GM23248 (cell line): ENCODE measurements at places on chromosomes 6 and 20.
A peak's percentile ranks its signal among the peaks of the same experiment; 100 is the strongest.

GRCh38 chr6:2839195-2839981, 2.3 kb downstream of the SERPINB1 start:
- H3K36me3 ChIP-seq: peaks cover 17% of the 10 kb centered on the region
- DNase-seq: peak; percentile 61
- no peaks in the 10 kb centered on the region for H3K27me3 ChIP-seq

DNA sequence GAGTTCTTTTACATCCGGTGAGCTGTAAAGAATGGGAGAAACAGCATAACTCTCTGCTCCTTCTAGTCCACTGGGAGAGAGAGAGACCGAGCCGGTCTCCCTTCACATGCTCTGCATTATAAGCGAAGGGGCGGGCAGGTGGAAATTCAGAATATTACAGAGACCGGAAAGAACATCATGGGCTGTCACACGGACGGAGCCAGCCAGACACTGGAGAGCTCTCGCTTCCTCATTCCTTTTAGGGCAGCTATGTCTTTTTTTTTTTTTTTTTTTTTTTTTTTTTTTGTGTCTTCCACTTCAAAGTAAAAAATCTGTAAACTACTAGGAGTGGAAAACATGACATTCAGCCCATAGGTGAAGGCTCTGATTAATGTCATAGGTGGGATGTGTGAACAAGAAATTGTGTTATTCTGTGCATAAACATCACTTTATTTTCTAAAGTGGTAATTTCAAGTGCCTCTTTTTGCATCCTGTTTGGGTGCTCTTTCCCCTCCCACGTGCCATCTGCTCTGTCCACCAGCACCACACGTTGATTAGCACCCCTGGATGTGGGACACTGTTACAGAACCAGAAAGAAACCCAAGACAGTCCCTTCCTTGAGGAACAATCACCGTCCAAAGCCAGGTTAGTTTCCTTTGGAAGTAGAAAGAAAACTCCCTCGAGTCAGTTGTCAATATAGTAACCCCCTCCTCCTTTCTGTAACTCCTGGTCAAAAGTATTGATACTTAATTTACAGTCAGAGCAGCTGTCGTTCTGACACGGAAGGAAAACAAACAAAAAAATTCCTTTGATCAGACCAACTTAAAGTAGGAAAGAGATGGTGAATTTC, at the start of gene TAGAP:
TSS of gene TAGAP (minus strand) at position 93 of the 829 bp plus-strand sequence. CDS start 845 bp downstream, outside the sequence.
- peak; percentile 57 for DNase-seq
- no peaks in the 10 kb centered on the region for H3K36me3 ChIP-seq
- peaks cover 55% of the 10 kb centered on the region for H3K27me3 ChIP-seq
- no peak within 1 kb of the TSS for H3K4me3 ChIP-seq

DNA sequence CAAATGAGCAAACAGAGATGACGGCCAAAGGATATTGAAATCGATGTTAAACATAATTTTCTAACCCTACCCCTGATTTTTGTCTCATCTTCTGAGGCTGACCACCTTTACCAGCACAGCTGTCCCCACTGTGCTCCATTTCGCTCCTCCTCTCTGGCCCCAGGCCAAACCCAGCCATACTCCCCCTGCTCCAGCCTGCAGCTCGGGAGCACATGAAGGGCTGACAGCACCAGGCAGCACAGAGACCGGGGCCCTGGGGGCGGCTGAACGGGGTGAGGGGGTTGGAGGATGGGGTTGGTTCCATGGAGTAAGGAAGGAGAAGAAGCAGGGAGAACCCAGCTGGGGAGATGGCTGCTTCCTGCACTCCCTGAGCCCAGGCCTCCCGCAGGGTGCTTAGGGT, 3.2 kb upstream of the NCR2 start:
- H3K27ac ChIP-seq: no peak overlapping the region
- no peaks in the 10 kb centered on the region for H3K36me3 ChIP-seq
- no peak for DNase-seq
- H3K4me3 ChIP-seq: no peak overlapping the region

DNA sequence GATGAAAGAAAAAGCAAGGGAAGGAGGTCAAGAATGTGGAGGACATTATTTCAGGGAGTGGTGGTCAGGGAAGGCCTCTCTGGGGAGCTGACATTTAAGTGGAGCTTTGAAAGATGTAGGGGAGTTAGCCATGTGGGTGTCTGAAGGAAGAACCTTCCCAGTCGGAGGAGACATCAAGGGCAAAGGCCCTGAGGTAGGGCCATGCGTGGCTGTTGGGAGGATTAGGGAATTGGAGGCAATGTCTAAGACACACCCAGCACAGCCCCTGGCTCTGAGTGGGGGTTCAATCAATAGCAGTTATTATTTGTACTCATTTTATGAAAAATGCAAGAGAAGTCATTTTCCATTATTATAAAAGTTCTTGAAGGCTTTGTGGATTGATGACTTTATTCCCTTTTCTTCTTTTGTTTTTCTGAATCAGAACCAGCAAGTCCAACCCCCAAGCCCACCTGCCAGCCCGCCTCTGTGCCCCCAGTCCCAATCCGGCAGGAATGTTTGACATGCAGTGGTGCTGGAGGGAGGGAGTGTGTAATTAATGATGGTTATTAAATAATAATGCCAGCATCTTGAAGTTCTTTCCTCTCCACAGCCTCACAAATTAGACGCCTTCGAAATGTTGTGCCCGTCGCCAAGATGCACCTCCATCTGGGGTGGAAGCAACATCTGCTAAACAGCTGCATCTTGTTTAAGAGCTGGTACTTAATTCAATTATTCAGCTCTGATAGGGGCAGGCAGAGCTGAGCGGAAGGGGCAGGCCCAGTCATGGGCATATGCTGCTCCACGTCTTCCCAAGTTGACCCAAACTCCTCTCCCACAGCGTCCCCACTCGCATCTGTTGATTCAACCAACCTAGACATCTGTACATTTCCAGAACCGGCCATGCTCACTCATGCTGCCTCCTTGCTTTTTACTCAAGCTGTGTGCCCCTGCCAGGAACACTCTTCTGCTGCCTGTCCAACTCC, 81.3 kb upstream of the SIRPA start:
- H3K4me1 ChIP-seq: peaks cover 79% of the 10 kb centered on the region
- peak overlapping the region; percentile 91 for H3K27ac ChIP-seq
- DNase-seq: no peak
- no peaks in the 10 kb centered on the region for H3K27me3 ChIP-seq

- no peak overlapping the region for H3K27ac ChIP-seq
- H3K4me1 ChIP-seq: peaks cover 42% of the 10 kb centered on the region
- H3K27me3 ChIP-seq: no peaks in the 10 kb centered on the region
- H3K36me3 ChIP-seq: no peaks in the 10 kb centered on the region
- DNase-seq: no peak
- H3K4me3 ChIP-seq: no peak overlapping the region
Observed at GRCh38 chr20:45783656-45784294, 7.9 kb downstream of the WFDC3 start.

- H3K4me3 ChIP-seq: no peak overlapping the region
- no peak overlapping the region for H3K27ac ChIP-seq
- DNase-seq: no peak
- peaks cover 3% of the 10 kb centered on the region for H3K4me1 ChIP-seq
Observed at GRCh38 chr20:57317789-57318371, 11.7 kb upstream of the SPO11 start.

DNA sequence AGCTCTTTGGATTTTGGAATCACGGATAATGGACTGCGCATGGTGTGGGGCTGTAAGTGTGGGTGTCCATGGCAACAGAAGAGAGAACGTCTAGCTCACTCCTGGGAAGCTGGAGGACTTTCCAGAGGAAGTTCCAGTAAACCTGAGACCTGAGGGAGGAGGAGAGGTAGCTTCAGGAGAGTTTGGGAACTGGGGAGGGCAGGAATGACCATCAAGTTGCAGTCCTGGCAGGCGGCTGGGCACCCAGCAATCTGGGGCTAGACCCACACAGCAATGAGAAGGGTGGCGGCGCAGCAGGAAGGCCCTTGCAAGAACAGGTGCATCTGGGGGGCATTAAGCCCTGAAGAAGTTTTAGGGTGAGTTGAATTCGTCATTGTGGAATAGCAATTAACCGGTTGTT, 95.9 kb downstream of the FOXC1 start:
- H3K27me3 ChIP-seq: no peaks in the 10 kb centered on the region
- H3K4me1 ChIP-seq: peaks cover 25% of the 10 kb centered on the region
- DNase-seq: no peak
- H3K4me3 ChIP-seq: no peak overlapping the region
- no peak overlapping the region for H3K27ac ChIP-seq

- H3K4me1 ChIP-seq: no peaks in the 10 kb centered on the region
- DNase-seq: no peak
- no peak overlapping the region for H3K4me3 ChIP-seq
- no peaks in the 10 kb centered on the region for H3K27me3 ChIP-seq
- H3K36me3 ChIP-seq: no peaks in the 10 kb centered on the region
Observed at GRCh38 chr6:41563060-41563776, 17.0 kb downstream of the FOXP4 start.

DNA sequence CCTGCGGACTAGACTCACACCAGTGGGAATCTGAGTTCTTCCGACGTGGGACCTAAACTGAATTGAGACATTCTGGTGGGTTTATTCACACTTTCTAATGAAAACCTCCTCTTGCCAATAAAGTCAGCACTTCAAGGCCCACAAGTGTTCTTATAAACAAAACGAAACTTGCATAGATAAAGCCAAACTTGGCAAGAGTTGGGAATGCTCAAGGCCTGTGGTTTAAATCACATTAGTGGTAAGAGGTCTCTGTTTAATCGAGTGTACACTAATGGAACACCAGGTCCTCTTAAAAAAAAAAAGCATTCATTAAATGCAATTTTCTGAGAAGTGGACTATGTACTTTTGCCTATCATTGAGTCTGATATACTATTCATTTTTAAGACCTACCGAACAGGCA, 143.3 kb downstream of the SMOC2 start:
- H3K4me1 ChIP-seq: no peaks in the 10 kb centered on the region
- no peak for DNase-seq
- no peak overlapping the region for H3K27ac ChIP-seq
- H3K36me3 ChIP-seq: no peaks in the 10 kb centered on the region
- H3K27me3 ChIP-seq: no peaks in the 10 kb centered on the region
- H3K4me3 ChIP-seq: no peak overlapping the region

DNA sequence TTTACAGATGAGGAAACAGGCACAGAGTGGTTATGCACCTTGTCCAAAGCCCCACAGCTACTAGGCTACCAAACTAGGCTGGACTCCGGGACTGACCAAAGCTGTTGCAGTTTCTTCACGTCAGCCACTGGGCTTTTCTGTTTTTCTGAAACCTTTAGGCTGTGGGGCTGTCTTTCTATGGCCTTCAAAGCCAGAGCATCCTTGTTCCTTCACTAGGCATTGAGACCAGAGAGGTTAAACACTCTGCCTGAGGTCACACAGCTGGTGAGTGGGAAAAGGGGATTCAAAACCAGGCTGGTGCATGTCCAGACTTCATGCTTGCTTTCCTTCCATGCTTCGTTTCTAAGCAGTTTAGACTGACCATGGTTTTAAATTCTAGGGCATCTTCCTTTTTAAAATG, 97.5 kb upstream of the KCNG1 start:
- no peak overlapping the region for H3K4me3 ChIP-seq
- H3K4me1 ChIP-seq: peaks cover 18% of the 10 kb centered on the region
- no peaks in the 10 kb centered on the region for H3K36me3 ChIP-seq
- H3K27ac ChIP-seq: no peak overlapping the region

DNA sequence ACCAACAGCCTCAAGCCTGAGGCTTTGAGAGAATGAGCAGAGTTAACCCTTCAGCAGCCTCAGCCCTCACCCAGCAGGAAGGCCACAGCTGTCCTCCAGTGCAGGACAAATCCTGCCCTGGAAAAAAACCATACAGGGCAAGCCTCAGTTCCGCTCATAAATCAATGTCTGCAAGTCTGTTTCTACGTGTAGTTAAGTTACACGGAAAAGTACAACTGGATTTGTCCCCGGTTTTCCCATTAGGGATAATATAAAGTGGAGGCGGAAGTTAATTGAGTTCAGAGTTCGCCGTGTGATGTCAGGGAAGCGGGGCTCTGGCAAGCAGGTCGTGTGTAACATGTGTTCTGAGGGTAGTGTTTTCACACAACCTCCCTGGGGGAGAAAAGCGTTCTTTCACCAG, 44.2 kb upstream of the EYA2 start:
- H3K4me3 ChIP-seq: no peak overlapping the region
- peaks cover 6% of the 10 kb centered on the region; the same call in 1 of the 2 replicates for H3K27me3 ChIP-seq
- H3K36me3 ChIP-seq: no peaks in the 10 kb centered on the region
- no peak for DNase-seq

DNA sequence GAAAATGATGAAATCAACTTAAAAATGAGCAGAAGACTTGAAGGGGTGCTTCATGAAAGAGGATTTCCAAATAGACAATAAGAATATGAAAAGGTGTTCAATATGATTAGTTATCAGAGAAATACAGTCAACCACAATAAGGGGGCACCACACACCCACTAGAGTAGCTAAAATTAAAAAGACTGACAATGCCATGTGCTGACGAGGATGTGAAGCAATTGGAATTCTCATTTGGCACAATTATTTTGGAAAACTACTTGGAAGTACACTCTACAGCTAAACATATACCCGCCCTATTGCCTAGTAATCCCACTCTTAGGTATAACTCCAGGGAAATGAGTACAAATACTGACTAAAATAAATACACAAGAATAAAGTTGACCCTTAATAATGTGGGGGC, 45.0 kb downstream of the MOCS1 start:
- no peak overlapping the region for H3K4me3 ChIP-seq
- no peak for DNase-seq
- no peaks in the 10 kb centered on the region for H3K27me3 ChIP-seq
- no peaks in the 10 kb centered on the region for H3K36me3 ChIP-seq

DNA sequence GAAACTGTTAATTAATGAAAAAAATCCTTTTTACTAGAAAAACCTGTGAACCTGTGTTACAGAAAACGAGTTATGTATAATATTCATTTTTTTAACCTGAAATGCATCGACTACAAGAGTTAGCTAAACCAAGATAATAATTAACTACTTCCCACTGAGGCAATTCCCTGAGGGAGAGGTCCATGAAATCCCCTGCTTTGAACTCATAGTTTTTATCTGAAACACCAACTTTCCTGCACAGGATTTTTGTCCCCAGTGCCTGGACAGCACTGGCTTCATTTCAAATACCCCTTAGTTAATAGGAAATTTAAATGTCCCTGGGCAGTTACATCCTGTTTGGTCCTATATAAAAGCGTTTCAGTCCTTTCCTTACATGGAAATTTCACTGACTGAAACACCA, at the start of gene OR14J1:
TSS of gene OR14J1 (plus strand) at position 386 of the 400 bp plus-strand sequence. CDS start 4,989 bp downstream, outside the sequence.
- DNase-seq: no peak
- H3K4me3 ChIP-seq: no peak within 1 kb of the TSS
- no peaks in the 10 kb centered on the region for H3K36me3 ChIP-seq
- no peaks in the 10 kb centered on the region for H3K4me1 ChIP-seq
- no peak within 1 kb of the TSS for H3K27ac ChIP-seq

DNA sequence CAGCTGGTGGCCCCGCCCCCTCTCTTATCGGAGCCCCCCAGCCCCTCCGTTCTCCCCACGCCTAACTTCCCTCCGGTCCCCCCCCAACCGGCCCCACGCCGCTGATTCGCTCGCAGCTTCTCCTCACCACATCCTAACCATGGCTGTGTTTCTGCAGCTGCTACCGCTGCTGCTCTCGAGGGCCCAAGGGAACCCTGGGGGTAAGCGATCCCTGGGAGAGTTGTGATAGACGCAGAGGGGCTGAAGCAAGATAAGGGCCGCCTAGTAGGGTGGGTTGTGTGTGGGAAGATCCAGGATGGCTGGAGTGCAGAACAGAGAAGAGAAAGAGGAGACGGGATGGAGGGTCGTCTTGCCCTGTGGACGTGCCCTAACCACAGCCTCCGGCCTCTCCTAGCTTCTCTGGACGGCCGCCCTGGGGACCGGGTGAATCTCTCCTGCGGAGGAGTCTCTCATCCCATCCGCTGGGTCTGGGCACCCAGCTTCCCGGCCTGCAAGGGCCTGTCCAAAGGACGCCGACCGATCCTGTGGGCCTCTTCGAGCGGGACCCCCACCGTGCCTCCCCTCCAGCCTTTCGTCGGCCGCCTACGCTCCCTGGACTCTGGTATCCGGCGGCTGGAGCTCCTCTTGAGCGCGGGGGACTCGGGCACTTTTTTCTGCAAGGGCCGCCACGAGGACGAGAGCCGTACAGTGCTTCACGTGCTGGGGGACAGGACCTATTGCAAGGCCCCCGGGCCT, at the start of gene MPIG6B:
TSS of gene MPIG6B (plus strand) at position 129 of the 735 bp plus-strand sequence. CDS start at position 140, 11 bp downstream.
- no peak within 1 kb of the TSS for H3K27ac ChIP-seq
- H3K36me3 ChIP-seq: peaks cover 11% of the 10 kb centered on the region; the same call in 1 of the 2 replicates
- no peaks in the 10 kb centered on the region for H3K4me1 ChIP-seq
- H3K27me3 ChIP-seq: no peaks in the 10 kb centered on the region
- no peak for DNase-seq
